ENCODE measurements at places on chromosomes 7 and 10.
A peak's percentile ranks its signal among the peaks of the same experiment; 100 is the strongest.

- no peak for DNase-seq
Measured at GRCh38 chr7:50358041-50358705, 53.7 kb downstream of the IKZF1 start.

- DNase-seq, result peak; percentile 17
Measured at GRCh38 chr7:24701261-24702235, 55.7 kb downstream of the GSDME start.

GRCh38 chr7:151461096-151461941 is 21.4 kb upstream of the CRYGN start:
- no peak for DNase-seq

DNA sequence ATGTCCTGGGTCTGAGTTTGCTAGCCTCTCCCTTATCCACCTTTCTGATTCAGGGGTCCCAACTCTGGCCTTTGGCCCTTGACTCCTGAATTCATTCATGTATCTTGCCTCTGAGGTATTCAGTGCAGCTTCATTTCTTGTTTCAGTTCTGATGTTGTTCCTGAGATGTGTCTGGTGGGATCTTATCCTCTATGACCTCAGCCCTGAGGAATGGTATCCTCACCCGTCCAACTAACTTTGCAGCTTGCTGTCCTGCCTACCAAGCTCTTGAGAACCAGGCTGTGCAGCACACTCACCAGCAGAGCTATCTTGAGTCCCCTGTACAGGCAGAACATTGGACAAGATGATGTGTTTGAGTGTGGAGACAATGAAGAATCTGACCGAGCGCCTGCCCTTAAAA is 13.8 kb downstream of the SUFU start:
- no peak for DNase-seq

- peak; percentile 38 for DNase-seq
Measured at GRCh38 chr7:55432939-55433784, 68.0 kb downstream of the LANCL2 start.

DNA sequence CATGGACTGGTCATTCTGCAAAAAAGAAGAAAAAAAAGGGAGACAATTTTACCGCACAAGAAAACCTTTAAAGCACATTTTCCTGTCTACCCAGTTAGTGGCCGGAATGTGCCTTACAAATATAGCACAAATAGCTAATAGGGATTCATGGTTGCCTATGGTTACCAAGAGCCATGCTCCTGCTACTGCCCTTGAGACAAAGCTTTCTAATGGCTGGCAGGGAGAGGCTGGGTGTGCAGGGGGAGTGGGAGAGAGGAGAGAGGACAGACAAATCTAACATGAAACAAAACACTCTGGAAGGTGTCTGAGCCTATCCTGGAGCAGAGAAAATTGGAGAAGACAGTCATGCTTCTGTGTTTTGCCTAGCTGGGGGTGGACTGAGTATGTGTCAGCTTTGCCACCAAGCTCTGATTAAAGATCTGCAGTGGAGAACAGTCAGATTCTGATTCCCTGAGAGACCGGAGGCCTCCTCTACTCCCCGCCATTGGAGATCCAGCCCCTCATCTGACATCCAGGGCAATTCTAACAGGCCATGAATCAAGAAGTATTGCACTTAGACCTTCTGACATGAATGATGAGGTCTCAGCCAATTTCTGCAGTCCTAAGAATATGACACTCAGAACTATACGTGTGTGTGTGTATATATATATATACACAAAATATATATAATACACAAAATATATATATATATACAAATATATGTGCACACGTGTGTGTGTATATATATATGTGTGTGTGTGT is 80.2 kb downstream of the PRTFDC1 start:
- no peak for DNase-seq

- DNase-seq, result no peak
Measured at GRCh38 chr7:73615886-73616285, 8.4 kb downstream of the MLXIPL start.

GRCh38 chr7:69967689-69968450 is 369.6 kb downstream of the AUTS2 start:
- no peak for DNase-seq

- no peak for DNase-seq
Measured at GRCh38 chr10:30433306-30433729, 666 bp upstream of the MAP3K8 start.

GRCh38 chr7:45106-46090 is 147.0 kb upstream of the FAM20C start:
- no peak for DNase-seq

GRCh38 chr10:129969184-129969910 is 5.3 kb upstream of the EBF3 start:
- DNase-seq, result no peak

GRCh38 chr7:18590744-18591340 is 95.3 kb downstream of the HDAC9 start:
- no peak for DNase-seq

DNA sequence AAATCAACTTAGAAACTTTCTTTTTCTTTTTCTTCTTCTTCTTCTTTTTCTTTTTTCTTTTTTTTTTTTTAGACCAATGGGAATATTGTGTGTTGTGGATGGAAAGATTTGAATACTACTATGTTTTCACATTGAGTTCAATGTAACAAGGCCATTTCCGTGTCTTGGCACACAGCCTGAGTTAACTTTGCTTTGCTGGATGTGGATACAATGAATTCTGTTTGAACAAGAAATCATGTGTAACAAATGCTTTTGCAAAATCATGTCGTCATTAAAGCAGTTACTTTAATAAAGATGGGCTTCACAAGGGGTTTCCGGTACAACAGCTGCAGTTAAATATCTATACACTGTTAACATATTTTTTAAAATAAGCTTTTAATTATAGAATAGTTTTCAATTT is 13.5 kb upstream of the ENTPD1 start:
- DNase-seq, result no peak

DNA sequence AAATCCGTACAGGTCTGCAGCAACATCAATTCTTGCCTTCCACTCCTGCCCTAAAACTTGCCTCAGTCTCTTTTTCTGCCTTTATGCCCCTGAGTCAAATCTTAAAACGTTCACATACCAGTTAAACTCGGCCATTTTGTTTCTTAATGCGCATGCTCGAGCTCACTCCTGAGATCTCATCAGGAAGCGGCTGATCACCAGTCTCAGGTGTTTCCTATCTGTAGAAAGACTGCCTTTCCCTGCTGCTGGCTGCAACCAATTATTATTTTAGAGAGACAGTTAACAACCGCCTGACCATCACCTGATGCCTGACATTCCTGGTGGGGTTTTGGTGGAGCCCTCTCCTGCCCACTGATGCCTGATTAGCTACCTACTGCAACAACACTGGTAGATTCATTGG is 70.2 kb upstream of the TMEM140 start:
- DNase-seq, result no peak

GRCh38 chr10:44520651-44521050 is 135.8 kb upstream of the CXCL12 start:
- DNase-seq, result no peak

GRCh38 chr10:127976286-127976685 is 69.4 kb downstream of the PTPRE start:
- DNase-seq, result no peak

GRCh38 chr10:3051692-3052091 is 15.7 kb upstream of the PFKP start:
- DNase-seq, result no peak

- DNase-seq, result peak; percentile 53
Measured at GRCh38 chr10:22427890-22428571, 82.7 kb downstream of the SPAG6 start.

GRCh38 chr7:28269700-28270361 is 89.2 kb upstream of the JAZF1 start:
- DNase-seq, result no peak

DNA sequence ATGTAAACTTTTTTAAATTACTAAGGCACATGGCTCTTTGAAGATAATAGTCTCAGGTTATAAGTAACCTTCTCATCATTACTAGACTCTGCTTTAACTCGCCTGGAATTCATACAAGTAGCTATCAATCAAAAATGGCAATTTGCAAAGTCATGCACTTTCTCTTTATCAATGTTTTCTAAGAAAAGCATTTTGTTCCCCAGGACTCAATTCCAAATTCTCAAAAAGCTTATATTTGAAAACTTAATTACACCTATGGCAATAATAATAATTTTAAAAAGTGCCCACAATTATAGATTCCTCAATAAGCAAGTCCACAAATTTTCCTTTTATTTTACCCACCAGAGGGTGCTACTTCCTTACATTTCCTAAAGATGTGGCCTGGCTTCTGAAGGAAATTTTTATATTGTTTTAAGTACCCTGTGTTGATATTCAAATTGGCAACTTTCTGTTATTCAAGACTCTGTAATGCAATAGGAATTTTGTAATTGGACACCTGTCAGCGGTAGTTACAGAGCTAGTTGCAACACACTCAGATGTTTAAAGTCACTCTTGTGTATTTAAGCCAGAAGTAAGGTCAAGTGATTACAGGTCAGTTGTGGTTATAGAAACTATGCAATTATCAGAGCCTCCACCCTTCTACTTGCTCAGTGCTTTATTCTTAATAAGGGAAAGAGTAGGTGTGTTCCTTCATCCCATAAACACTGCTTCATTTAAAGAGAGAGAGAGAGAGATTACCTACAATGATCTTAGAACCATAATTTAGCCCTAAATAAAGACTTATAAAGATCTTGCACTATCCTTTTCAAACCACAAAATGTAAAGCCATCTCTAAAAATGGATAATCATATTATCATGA is 47.1 kb upstream of the HYAL4 start:
- peak; percentile 23 for DNase-seq

Data from NCI-H1436 (cell line).